Cardiac muscle cell (in vitro differentiated cells and primary cell): ENCODE measurements at places on chromosomes 1 and 21. TPM values are rescaled to one million over a fixed set of nuclear protein-coding genes. Genes with fewer than 3 reads are reported as not detected.

AKT3 gene
- total RNA-seq = 14.1 and 23.4 TPM in 2 replicates

AMY1A gene
- total RNA-seq = not detected in 2 replicates

PTGS2 gene
- total RNA-seq = 0.06 and 0.35 TPM in 2 replicates

GRCh38 chr1:62790716-62791115, 6.8 kb downstream of the ATG4C start:
- DNase-seq = no peak

DNA sequence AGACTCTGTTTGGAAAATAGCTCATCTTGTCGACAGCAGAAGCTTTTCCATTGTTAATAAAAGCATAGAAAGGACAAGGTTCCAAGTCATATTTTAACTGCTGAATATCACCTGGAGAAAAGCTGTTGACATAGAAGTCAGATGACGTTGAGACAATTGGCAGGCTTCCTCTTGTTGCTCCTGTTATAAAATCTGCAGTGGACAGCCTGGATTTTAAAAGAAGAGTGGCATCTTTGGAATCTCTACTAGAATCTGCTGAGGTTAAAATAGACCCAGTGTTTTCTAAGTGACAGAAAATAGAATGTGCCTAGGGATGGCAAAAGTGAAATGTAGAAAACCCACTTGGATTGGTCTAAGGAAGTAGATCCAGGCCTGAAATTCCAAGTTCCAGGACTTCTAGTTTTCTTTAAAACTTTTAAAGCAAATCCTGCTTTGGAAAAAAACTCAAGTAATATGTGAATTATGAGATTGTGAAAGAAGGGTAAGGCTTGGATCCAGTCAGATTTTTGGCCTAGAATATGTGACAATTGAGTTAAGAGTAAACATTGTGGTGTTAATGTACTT, 53.6 kb upstream of the NEXN start:
- peak; percentile 85 for DNase-seq

GRCh38 chr1:228272831-228273571, 65.2 kb downstream of the OBSCN start:
- DNase-seq = no peak

- DNase-seq = no peak
Measured at GRCh38 chr1:24966121-24966723, 36.1 kb upstream of the RUNX3 start.

DNA sequence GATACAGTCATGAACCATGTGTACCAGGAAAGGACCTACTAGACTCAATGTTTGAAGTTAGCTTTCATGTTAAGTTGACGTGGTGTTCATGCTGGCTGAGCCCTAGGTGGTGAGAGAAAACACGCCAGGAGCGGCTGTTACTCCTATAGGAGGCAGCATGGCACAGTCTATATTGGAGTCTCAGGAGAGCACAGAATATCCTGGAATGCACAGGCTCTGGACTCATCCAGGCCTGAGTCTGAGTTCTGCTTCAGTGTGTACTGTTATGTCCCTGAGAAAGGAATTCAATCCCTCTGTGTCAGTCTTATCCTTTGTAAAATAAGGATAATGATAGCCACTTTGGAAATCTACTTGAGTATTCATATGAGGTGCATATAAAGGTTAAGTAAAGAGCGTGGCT, 41.2 kb downstream of the DPT start:
- DNase-seq = peak; percentile 21

DNA sequence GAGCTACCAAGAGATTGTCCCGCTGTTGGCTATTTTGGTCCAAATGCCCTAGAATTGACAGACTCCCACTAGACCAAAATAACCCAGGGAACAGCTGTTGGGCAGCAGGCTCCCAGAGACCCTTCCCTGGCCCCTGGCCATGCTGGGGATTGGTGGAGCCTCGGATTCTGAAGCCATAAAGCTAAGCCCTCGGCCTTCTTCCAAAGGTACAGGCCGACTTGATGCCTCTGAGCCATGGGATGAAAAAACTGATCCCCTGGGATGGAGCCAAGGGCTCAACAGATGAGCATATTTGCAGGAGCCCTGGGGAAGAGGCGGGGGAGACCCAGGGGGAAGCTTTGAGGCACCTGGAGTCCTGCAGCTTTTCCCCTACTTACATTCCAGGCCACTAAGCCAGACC, 1.0 kb upstream of the LRRC38 start:
- no peak for DNase-seq

DNA sequence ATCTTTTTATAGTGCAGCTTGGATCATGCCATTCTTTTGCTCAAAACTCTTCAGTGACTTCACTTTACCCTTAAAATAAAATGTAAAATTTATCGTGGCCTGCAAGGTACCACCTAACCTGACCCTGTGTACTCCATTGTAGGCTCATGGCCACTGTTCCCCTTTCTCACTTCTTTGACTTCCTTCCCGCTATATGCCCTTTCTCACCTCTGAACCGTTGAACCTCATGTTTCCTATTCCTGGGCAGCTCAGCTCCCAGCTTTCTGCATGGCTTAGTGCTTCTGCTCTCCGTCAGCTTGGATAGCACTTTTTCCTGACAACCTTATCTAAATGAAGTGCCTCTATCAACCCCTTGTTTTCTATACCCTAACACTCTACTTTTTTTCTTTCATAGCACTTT, 61.1 kb upstream of the GPR25 start:
- no peak for DNase-seq

- DNase-seq = peak; percentile 31
Measured at GRCh38 chr1:36328713-36329112, 5.3 kb upstream of the EVA1B start.

- DNase-seq = no peak
Measured at GRCh38 chr1:41856944-41857285, 61.8 kb downstream of the HIVEP3 start.

DNA sequence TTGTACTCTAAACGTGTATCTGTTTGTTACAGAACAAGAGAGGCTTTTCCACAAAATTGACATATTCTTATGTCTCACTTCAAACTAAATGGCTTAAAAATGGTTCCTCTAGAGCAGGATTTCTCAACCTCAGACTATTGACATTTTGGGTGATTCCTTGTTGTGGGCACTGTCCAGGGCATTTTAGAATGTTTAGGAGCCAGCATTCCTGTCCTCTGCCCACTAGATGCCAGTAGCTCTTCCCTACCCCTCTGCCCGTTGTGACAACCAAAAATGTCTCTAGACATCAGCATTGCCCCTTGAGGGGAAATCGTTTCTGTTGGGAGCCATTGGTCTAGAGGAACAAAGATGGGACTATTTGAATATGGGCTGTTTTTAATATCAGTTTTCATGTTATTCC, 17.3 kb downstream of the SMAP2 start:
- DNase-seq = no peak
